ENCODE measurements at places on chromosomes 2 and 18.

- no peak for DNase-seq
Observed at GRCh38 chr2:36539631-36540030, 58.3 kb downstream of the FEZ2 start.

- no peak for DNase-seq
Observed at GRCh38 chr2:28667261-28667660, 84.4 kb upstream of the PPP1CB start.

GRCh38 chr2:234292205-234292961 lies 204.5 kb downstream of the ARL4C start:
- DNase-seq, result no peak

DNA sequence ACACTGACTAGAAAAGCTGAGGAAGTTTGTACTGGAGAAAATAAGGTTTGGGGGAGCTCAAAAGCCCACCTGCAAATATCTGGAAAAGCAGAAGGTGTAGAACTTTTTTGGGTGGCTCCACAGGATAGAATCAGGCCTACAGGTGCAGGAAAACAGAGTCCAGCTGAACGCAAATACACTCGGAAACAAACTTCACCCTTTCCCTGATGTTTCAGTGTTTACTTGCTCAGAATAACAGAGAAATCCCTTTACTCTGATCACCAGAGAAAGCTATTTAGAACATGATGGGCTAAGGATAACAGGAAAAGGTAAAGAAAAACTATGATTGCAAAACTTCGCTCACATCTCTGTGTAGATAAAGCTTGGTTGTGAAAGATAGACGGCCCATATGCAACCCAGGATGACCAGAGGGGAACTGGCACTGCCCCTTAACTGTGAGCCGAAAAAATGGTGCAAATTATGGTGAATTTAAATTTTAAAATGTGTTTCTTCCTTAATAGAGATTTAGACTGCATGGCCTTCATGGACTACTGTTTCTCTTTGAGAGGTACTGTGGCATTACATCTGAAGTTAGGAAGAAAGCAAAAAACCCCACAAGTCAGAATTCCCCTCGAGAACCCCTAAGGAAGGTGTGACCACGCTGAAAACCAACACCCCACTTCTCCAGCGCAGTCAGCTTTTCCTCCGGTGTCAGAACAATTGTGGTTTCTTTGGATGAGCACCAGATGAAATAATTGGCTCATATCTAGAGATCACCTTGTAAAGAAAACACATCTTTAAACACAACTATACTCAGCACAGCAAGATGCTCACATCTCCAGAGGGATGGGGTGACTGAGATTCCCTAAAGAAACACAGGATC lies 84.5 kb upstream of the TMEM247 start:
- DNase-seq, result peak; percentile 14

GRCh38 chr2:18991177-18992168 lies 366.9 kb downstream of the OSR1 start:
- peak; percentile 86 for DNase-seq

DNA sequence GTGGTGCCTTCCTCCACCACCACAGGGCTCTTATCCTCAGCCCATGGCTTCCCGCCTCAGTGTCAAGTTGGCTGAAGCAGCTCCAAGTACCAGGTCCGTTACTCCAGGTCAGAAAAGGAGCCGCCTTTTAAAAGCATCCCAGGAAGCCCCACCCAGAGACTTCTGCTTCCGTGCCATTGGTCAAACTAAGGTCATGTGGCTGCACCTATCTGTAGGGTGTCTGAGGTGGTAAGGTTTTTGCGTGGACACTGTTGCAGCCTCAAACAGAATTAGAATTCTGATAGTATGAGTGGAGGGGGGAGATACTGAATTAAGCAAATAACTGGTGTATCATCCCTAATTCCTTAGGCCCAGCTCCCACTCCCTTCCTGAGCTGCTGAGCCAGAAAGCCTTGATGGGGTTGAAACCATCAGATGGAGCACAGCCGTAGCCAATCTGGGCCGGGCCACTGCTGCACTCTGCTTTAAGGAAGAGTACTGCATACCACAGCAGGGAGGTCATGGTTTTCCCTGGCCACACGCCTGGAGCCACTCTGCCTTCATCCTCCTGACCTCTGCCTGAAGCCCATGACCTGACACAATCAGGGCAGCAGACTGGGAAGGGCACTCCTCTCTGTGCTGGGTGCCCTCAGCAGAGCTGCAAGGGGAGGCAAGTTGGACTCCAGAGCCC lies 8.4 kb downstream of the TMEM247 start:
- peak; percentile 71 for DNase-seq

DNA sequence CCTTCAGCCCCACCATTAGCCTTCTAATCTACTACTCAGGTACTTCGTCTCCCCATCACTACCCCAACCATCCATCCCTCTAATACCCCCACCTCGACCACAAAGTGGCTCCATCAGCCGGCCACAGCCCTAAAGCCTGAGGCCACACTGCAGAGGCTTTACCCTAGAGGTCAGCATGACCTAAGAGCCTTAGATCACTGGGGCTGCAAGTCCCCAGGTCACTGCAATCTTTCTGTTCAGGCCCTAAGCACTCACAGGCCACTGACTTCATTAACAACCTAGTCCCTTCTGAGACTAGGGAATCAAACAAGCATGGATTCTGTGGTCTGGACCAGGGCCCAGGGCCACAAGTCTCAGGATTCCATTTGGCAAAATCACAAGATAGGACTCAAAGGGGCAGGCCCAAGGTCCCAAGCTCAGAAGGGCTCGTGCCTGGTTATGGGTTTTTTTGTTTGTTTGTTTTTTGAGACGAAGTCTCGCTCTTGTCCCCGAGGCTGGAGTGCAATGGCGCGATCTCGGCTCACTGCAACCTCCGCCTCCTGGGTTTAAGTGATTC lies 37.0 kb upstream of the PKDCC start:
- DNase-seq, result peak; percentile 74

DNA sequence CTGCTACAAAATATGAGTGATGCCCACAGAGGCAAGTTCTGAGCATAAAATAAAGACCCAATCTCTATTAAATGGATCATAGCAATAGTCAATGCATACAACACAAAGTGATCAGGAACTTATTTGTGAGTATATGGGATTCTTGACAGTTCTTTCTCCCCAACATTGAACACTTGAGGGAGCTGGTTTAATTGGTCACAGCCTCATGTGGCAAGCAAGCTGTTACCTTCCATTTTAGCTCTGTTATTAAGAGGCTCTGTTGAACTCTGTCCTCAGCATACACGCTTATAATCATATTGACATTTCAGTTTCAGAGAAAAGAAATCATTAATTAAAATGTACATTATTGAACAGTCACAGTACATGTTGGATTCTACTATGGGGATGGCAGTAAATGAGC lies 37.6 kb upstream of the PAX3 start:
- no peak for DNase-seq

GRCh38 chr2:215914777-215915165 lies 98.6 kb downstream of the MREG start:
- DNase-seq, result no peak

DNA sequence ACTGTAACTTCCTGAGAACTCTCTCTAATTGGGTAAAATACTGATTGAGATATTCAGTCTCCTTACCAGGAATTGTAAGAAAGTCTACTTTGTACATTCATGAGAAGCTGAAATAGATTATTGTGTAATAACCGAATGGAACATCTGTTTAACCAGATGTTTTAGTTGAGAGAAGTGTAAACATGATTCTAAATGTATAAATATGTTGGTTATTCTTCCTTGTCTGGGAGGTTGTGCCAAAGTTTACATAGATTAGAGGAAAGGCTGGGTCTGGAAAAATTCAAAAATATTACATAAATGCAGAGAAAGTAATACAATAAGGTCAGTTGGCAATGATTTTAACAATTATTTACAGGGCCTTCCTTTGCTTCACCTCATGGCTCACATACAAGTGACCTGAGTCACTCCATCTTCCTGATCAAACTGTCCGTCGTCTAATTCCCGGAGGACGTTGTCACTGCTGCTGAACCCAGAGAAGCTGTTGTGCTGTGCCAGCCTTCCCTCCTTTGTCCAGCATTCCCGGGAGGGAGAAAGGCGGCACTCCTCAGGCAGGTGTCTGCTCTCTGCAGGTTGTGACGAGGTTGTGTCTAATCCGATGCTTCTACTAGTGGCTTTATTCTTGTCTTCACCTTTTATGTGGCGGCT lies 55.9 kb downstream of the MOB4 start:
- no peak for DNase-seq

DNA sequence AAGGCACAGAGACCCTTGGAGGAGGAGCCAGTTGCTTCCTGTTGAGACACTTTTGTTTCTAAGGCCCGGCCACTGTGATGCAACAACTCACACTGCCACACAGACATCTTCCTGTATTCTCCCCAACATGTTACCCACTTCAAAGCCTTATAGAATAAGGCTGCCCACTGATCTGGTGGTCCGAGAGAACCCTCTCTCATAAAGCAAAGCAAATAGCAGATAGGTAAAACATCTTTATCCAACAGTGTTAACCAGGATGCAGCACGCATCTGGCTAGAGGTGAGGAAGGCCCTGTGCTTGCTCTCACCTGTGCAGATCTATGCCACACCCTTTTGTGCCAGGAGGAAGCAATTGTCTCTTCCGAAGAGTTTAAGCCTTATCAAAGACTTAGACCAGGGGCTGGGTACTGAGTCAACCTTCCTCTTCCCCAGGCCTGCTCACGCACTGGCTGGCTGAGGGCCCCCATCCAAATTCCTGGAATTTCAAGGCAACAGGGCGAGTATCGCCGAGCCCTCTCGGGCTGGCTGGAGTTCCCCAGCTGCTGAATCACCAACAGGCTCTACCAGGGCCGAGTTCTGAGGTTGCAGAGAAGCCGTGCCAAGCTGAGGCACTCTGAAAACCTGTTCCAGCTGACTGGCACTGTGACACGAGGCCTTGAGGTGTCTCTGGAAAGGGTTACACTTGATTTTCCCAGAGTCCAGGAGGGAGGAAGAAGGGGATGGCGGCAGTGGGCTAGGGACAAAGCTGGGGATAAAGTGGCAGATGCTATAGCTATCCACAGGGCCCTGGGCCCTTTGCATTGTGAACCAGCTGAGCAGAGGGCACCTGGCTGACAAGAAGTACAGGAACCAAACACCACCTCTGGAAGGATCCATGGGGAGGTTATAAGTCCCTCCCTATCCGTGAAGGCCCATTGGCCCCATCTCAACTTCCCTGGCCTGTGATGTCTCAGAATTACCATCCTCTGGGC lies 29.3 kb downstream of the TGFA start:
- peak; percentile 11 for DNase-seq

- no peak for DNase-seq
Observed at GRCh38 chr18:69999656-70000055, 52.0 kb upstream of the CD226 start.

GRCh38 chr2:165889158-165889557 lies 64.4 kb downstream of the TTC21B start:
- DNase-seq, result no peak

- no peak for DNase-seq
Observed at GRCh38 chr2:23571527-23572282, 186.7 kb downstream of the KLHL29 start.

DNA sequence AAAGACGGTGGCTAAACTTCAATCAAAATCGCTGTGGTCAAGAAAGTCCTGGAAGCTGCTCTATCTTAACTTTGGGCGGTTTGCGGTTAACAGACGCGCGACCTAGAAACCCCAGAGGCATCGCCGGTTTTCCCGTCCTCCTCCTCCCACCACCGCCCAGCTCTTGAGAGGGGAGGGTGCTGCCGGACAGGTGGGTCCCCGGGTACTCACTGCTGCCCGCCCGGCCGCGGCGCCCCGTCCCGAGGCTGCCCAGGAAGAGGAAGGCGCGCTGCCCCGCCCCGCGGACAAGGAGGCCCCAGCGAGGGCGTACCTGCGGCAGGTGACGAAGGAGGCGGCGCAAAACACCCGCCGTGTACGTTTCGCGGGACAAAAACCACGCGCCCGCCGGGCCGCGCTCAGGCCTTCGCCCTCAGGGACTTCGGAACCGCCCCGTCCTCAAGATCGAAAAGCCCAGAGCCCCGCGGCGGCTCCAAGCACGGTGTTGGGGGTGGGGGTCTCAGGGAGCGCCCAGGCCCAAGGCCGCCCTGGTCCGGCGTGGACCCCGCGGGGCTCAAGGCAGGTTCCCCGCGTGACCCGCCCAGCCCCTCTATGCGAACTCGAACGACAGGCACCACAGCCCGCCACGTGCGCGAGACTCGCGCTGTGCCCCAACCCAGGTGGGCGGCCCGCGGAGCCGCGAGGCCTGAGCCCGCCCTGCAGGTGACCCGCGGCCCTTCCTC lies at the start of gene SH3YL1:
Gene SH3YL1 (minus strand): TSS at position 259 of the 719 bp plus-strand sequence. CDS start 48 bp downstream, at position 211.
- DNase-seq, result no peak

GRCh38 chr2:217370391-217370790 lies 510.5 kb upstream of the TNP1 start:
- peak; percentile 95 for DNase-seq

DNA sequence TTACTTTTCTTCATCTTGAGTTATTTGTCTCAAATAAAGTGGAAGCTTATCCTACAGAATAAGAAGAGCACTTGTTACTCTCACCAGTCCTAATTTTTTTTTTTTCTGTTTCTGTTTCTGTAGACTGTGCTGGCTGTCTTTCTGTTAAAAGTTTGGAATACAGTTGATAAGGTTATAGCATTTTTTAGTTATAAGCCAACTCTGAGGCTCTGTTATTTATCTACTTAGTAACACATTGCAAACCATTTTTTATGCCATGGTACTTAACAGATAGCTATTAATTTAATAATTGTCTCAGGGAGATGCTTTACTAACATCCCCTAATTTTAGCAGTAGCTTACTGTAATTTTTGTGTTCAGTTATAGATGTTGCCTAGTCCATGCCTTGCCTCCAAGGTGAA lies 37.9 kb downstream of the CREB1 start:
- no peak for DNase-seq

GRCh38 chr18:1466035-1466434 lies 561.4 kb downstream of the ADCYAP1 start:
- DNase-seq, result no peak

DNA sequence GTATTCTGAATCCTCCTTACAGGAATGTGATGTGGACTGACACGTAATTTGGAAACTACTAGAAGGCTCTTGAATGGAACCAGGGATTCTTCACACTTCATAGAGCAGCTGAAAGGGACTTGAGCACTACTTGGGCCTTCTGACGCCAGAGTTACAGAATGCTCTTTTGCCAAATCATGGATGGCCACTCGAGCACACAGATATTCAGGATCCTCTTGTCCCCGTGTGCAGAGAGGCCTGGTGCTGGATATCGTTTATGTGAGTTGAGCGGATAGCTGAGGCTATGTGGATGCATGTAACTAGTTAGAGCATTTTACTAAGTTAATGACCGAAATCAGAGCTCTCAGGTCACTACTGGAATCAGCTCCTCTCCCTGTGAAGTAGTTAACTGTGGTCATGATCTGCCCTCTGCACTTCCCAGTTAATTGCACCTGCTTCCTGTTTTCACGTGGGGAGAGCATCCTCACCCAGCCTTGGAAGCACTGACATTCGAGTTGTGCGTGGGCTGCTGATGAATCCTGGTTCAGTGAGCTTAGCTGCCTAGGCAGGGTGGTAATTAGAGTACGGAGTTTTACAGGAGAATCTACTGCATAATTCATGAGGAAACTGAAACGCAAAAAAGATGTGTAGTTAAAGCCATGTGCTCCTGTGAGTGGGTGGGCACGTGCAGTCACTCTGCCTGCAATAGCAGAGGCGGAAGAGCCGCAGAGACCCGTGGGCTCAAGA lies 5.2 kb upstream of the TPO start:
- DNase-seq, result no peak

- no peak for DNase-seq
Observed at GRCh38 chr18:46331316-46331715, 227.1 kb downstream of the HAUS1 start.

All from LHCN-M2 (cell line).